GM19239 (cell line): ENCODE measurements at places on chromosomes 1 and 21.

- no peak for DNase-seq
These were observed 48.9 kb downstream of the KIAA1614 start for GRCh38 chr1:180961622-180962021.

GRCh38 chr1:61752921-61753389, 10.7 kb downstream of the PATJ start:
- DNase-seq, result no peak

GRCh38 chr1:116268211-116268610, 104.8 kb upstream of the ATP1A1 start:
- no peak for DNase-seq

- DNase-seq, result no peak
These were observed 113.6 kb downstream of the MACF1 start for GRCh38 chr1:39317910-39318633.

- DNase-seq, result no peak
These were observed 64.9 kb downstream of the EVA1C start for GRCh38 chr21:32477424-32477745.

- peak; percentile 8 for DNase-seq
These were observed 57.9 kb downstream of the EPRS1 start for GRCh38 chr1:219988387-219988786.

- DNase-seq, result no peak
These were observed 41.4 kb downstream of the TRIM62 start for GRCh38 chr1:33140153-33141149.

DNA sequence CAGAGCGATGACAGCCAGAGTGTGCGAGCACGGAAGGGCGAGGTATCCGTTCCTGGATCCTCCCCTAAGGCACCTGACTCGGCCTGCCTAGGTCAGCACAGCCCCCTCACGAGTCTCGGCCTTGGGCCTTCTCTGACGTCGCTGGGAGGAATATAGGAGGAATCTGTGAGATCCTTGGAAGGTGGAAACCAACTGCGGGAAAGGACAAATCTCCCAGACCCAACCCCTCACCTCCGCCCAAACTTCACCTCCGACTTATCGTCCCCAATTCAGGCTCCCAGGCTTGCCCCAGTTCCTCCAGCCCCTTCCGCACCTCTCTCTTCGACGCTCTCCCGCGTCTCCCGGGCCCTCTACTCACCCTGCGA, 494 bp downstream of the APH1A start:
- no peak for DNase-seq

GRCh38 chr1:206923009-206923960, 1.5 kb upstream of the FCMR start:
- peak; percentile 23 for DNase-seq

GRCh38 chr1:165832902-165833301, 5.5 kb downstream of the UCK2 start:
- no peak for DNase-seq

GRCh38 chr1:24720152-24720551, 25.1 kb upstream of the CLIC4 start:
- DNase-seq, result no peak

GRCh38 chr1:154748405-154748775, 121.7 kb downstream of the KCNN3 start:
- no peak for DNase-seq

DNA sequence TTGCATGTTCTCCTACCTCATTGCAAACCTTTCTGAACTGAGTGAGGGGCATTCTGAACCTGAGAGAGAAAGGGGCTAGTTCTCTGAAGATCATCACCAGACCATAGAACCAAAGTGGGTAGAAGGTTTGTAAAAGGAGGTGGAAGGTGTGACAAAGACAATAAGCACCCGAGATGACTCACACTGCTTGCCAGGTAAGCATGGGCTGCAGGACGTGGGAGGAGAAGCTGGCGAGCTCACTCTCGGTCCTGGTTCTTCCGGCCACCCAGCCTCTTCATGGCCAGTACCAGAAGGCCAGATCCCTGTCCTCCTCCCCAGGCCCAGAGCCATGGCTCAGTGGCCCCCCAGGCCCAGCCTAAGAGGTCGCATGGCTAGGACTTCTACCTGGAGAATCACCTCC, 128.3 kb downstream of the TMEM53 start:
- DNase-seq, result no peak

- DNase-seq, result no peak
These were observed 80.9 kb downstream of the BACH1 start for GRCh38 chr21:29379517-29380054.

DNA sequence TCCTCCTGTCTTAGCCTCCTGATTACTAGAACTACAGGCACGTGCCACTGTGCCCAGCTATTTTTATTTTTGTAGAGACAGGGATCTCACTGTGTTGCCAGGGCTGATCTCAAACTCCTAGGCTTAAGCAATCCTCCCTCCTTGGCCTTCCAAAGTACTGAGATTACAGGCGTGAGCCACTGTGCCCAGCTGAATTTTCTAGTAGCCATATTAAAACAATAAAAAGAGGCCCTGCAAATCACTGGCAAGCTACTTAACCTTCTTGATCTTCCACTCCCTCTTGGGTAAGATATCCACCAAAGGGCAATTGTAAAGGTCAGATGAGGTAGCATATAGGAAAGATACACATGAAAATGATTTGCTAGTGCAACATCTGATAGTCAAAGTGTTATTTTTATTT, 65.6 kb upstream of the SRSF10 start:
- DNase-seq, result no peak

- DNase-seq, result no peak
These were observed 49.7 kb upstream of the RCC2 start for GRCh38 chr1:17488995-17489767.

DNA sequence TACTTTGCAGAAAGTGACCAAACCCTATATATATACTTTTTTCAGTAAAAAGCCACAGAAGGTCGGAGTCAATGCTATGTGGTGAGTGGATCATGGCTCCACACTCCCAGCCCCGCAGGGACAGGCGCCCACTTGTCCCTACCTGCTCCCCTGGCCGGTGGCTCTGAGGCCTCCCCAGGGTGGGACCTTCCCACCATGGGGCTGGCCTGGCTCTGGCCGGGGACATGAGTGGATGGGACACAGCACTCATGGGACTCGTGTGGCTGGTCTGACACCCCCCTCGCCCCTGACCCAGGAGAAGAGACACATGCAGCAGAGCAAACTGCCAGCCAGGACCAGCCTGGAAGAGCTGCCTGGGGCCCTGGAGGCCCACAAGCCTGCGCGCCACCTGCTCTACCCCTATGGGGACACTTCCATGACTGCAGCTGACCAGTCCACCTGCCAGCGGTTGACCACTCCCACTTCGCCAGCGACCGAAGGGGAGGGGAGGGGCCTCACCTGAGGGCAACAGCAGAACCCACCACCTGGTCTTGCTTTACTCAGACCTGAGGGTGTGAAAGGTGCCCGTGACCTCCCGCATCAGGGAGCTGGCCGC, 2.2 kb downstream of the SPATC1L start:
- DNase-seq, result no peak
